ENCODE measurements at places on chromosomes 16 and 17.

- DNase-seq = no peak
Observed at GRCh38 chr16:54126907-54127306, 159.7 kb downstream of the IRX3 start.

GRCh38 chr17:72151565-72152386, 31.0 kb downstream of the SOX9 start:
- DNase-seq = no peak

- DNase-seq = no peak
Observed at GRCh38 chr17:58641887-58642311, 49.9 kb downstream of the TEX14 start.

DNA sequence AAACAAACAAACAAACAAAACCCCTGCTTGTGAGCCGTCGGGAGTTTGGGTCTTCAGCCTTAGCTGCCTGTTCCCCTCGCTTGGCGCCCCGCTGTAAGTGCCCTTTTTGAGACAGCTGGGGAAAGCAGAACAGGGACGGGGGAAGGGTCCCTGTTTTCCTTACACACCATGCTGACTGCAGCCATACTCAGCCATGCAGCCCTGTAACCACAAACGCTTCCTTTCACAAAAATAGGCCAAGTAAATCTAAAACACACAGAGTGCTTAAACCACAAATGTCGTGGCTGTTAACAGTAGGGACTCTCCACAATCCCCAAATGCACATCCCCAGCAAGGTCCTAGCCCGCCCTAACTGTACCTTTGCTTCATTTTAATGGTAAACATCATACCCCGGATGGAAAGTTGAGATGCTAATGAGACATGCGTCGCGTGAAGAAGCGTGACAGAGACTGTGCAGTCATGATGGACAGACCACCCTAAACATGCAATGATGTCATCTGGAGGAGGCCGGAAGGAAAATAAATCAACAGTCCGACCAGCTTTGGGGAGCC, 129.9 kb downstream of the MGAT5B start:
- peak; percentile 61 for DNase-seq

DNA sequence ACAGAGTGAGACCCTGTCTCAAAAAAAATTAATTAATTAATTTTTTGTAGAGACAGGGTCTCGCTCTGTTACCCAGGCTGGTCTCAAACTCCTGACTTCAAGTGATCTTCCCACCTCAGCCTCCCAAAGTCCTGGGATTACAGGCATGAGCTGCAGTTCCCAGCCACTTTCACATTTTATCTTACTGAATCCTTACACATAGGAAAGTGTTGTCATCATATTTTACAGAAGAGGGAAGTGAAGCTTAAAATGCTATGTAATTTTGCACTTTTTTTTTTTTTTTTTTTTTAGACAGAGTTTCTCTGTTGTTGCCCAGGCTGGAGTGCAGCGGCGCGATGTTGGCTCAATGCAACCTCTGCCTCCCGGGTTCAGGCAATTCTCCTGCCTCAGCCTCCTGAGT, 21.1 kb upstream of the ZNF629 start:
- no peak for DNase-seq

- DNase-seq = peak; percentile 70
Observed at GRCh38 chr16:82229800-82230619, 60.0 kb upstream of the MPHOSPH6 start.

- no peak for DNase-seq
Observed at GRCh38 chr16:21167929-21168602, 9.6 kb downstream of the LDAF1 start.

GRCh38 chr17:2964831-2965230, 98.6 kb downstream of the OR1D5 start:
- no peak for DNase-seq

DNA sequence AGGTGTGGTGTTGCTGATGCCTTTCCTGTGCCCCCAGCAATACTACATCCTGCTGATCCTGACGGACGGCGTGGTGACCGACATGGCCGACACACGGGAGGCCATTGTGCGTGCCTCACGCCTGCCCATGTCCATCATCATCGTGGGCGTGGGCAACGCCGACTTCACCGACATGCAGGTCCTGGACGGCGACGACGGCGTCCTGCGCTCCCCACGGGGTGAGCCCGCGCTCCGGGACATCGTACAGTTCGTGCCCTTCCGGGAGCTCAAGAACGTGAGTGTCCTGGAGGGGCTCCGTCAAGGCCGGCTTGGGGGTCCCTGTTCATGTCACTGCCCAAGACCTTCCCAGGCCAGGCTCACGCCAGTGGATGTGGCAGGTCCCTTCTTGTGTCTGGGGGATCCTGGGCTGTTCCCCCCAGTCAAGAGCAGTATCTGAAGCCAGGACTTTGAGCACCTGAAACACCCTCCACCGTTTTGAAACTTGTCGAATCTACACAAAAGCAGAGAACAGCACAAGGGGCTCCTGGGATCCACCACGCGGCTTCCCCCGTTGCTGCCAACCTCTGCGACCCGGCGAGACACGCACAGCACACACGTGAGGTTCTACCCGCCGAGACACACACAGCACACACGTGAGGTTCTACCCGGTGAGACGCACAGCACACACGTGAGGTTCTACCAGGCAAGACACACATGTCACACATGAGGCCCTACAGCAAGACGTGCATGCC, 17.9 kb upstream of the DPEP1 start:
- DNase-seq = no peak

- DNase-seq = no peak
Observed at GRCh38 chr17:72426948-72427760, 306.3 kb downstream of the SOX9 start.

- no peak for DNase-seq
Observed at GRCh38 chr17:12985431-12986293, 32.2 kb downstream of the ELAC2 start.
